ENCODE measurements at places on chromosomes 13 and 19. TPM values are rescaled to one million over a fixed set of nuclear protein-coding genes. Genes with fewer than 3 reads are reported as not detected.

SPACA4 gene
- 6.0 TPM for total RNA-seq

MEDAG gene
- total RNA-seq: 13.0 TPM

DHDH gene
- total RNA-seq: 4.6 TPM

ATP8B3 gene
- 0.18 TPM for total RNA-seq

CATSPERD gene
- 1.4 TPM for total RNA-seq

PTH2 gene
- not detected for total RNA-seq

OR10H1 gene
- total RNA-seq: 0.64 TPM

MAP4K1 gene
- 1.6 TPM for total RNA-seq

ZNF20 gene
- total RNA-seq: 6.0 TPM

DNA sequence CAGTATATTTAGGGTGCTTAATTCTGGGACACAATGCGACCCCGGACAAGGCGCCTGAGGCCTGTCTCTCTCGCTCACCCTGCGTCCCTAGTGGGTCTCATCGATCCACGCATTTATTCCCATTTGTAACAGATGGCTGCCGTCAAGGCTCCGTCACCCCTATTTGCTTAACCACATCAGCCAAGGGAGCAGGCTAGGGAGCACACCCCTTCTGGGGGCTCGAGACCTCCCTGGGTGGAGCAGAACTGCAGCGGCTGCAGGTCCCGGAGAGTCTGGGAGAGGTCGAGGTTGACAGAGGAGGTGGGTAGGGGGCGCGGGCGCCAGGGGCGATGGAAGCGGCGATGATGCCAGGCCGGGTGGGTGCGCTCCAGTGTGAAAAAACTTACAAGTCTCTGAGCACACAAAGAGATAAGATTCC, 507 bp downstream of the ALG5 start:
- H3K4me1 ChIP-seq: peaks cover 3% of the 10 kb centered on the region
- peak overlapping the region; percentile 60 for H3K27ac ChIP-seq
- H3K27me3 ChIP-seq: no peaks in the 10 kb centered on the region

DNA sequence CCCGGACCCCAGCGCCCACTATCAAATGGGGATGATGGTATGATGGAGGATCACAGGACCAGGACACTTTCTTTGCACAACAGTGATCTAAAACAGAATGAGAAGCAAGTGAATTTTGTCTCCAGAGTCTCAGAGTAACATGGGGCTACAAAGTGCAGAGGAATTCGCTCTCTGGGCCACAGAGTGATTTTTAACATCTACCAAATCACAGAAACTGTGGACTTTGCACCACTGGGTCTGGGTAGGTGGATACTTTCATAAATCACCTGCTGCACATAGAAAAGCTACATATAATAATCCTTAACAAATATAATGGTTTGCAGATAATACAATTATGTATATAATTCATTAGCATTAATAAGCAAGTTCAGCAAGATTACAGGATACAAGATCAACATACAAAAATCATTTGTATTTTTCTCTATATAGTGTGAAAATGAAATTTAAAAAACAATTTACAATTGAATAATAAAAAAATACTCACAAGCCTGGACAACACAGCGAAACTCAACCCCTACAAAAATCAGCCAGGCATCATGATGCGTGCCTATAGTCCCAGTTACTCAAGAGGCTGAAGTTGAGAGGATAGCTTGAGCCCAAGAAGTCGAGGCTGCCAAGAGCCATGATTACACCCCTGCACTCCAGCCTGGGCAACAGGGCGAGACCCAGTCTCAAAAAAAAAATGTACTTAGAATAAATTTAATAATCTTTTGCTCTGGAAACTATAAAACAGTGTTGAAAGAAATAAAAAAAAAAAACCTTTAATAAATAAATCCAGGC, 60.3 kb upstream of the EEF1AKMT1 start:
- no peaks in the 10 kb centered on the region for H3K36me3 ChIP-seq
- no peak overlapping the region for H3K4me3 ChIP-seq
- H3K27ac ChIP-seq: no peak overlapping the region
- H3K27me3 ChIP-seq: no peaks in the 10 kb centered on the region

GRCh38 chr13:41008349-41008980, 10.7 kb downstream of the ELF1 start:
- H3K27ac ChIP-seq: no peak overlapping the region
- H3K4me1 ChIP-seq: no peaks in the 10 kb centered on the region
- H3K36me3 ChIP-seq: no peaks in the 10 kb centered on the region
- H3K27me3 ChIP-seq: no peaks in the 10 kb centered on the region

- no peak overlapping the region for H3K4me3 ChIP-seq
- no peak overlapping the region for H3K27ac ChIP-seq
- DNase-seq: no peak
- no peaks in the 10 kb centered on the region for H3K36me3 ChIP-seq
- no peaks in the 10 kb centered on the region for H3K4me1 ChIP-seq
Observed at GRCh38 chr13:75153834-75154233, 328.1 kb downstream of the TBC1D4 start.

- H3K27ac ChIP-seq: no peak overlapping the region
- H3K27me3 ChIP-seq: no peaks in the 10 kb centered on the region
- no peaks in the 10 kb centered on the region for H3K4me1 ChIP-seq
- H3K4me3 ChIP-seq: no peak overlapping the region
Observed at GRCh38 chr19:1992759-1993260, 22.7 kb downstream of the BTBD2 start.

- no peak overlapping the region for H3K27ac ChIP-seq
- DNase-seq: peak; percentile 35
- H3K4me3 ChIP-seq: peak overlapping the region; percentile 18
Observed at GRCh38 chr19:11673608-11674041, 65.1 kb downstream of the ZNF823 start.

- H3K27ac ChIP-seq: no peak overlapping the region
- no peak for DNase-seq
- no peaks in the 10 kb centered on the region for H3K36me3 ChIP-seq
- H3K4me1 ChIP-seq: no peaks in the 10 kb centered on the region
- H3K4me3 ChIP-seq: no peak overlapping the region
Observed at GRCh38 chr13:97327506-97328221, 105.5 kb downstream of the MBNL2 start.

DNA sequence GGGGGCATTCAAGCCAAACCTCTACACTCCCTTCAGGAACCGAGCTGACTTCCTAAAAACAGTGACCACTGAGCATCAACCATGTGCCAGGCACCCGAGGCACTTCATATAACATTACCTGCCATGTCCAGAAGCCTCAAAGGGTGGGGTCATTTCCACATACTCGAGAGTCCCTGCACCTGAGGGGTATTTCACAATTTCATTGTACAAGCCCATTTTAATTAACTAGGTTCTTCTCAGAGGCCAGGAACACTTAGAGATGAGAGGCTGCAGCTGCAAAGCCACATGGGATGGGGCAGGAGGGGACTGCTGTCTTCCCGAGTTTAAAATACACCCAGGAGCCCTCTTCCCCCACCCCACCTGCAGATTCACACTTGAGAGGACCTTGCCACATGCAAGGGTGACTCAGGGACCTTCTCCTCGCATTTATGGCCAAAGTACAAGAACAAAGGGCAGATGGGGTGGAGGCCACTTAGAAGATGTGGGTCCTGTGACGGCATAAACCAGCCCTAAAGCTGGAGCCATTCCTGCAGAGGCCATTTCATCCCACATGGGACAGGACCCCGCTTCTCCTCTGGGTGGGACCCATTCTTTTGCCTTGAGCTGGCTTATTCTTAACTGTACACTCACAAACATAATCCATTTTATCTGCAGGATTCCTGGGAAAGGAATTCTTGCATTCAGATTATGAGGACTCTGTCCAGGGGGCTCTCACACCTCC, 43.9 kb downstream of the RAB20 start:
- no peak overlapping the region for H3K4me3 ChIP-seq
- no peaks in the 10 kb centered on the region for H3K36me3 ChIP-seq
- H3K4me1 ChIP-seq: no peaks in the 10 kb centered on the region
- no peak overlapping the region for H3K27ac ChIP-seq
- H3K27me3 ChIP-seq: no peaks in the 10 kb centered on the region
- DNase-seq: no peak

GRCh38 chr13:50318887-50319286, 303.6 kb downstream of the KCNRG start:
- H3K27me3 ChIP-seq: no peaks in the 10 kb centered on the region
- no peak for DNase-seq
- H3K4me1 ChIP-seq: no peaks in the 10 kb centered on the region
- H3K27ac ChIP-seq: no peak overlapping the region
- H3K36me3 ChIP-seq: no peaks in the 10 kb centered on the region
- H3K4me3 ChIP-seq: no peak overlapping the region

GRCh38 chr13:32086791-32087441, 55.3 kb downstream of the FRY start:
- DNase-seq: peak; percentile 23
- no peak overlapping the region for H3K4me3 ChIP-seq
- no peaks in the 10 kb centered on the region for H3K4me1 ChIP-seq

DNA sequence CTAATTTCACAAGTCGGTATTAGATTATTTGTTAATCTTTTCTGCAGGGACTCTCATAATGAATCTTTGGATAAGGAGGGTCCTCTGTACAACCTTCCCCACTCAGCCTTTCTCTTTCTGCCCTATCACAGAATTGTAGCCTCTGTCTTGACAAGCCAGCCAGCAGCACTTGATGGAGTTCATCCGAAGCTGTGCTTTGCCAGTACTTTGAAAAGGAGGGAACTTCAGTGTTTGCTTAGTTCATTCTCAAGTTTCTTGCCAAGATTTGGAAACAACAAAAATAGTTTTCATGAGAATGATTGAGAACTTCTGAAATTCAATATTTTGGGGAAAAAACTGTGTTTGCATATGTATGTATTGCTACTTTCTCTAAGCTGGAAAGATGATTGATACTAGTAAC, 69.3 kb upstream of the HMGB1 start:
- H3K27me3 ChIP-seq: no peaks in the 10 kb centered on the region
- H3K36me3 ChIP-seq: no peaks in the 10 kb centered on the region
- no peak overlapping the region for H3K4me3 ChIP-seq
- no peaks in the 10 kb centered on the region for H3K4me1 ChIP-seq

DNA sequence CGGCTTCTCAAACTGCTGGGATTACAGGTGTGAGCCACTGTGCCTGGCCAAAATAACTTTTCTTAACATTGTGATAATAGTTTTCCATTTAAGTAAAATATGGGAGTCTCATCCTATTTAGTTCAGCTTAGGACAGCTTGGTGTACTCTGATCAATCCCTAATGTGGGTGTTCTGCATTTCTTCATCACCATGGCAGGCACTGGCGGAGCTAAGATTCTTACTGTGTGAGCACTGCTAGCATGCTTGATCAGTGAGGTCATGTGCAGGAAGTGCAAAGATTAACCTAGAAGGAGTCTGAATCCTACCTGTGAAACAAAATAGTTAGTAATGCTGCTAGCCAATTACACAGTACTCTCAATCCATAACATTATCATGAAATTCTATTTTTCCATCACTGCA, 1684.2 kb upstream of the SLC10A2 start:
- H3K4me3 ChIP-seq: no peak overlapping the region
- H3K27me3 ChIP-seq: no peaks in the 10 kb centered on the region
- H3K4me1 ChIP-seq: no peaks in the 10 kb centered on the region
- no peak for DNase-seq

DNA sequence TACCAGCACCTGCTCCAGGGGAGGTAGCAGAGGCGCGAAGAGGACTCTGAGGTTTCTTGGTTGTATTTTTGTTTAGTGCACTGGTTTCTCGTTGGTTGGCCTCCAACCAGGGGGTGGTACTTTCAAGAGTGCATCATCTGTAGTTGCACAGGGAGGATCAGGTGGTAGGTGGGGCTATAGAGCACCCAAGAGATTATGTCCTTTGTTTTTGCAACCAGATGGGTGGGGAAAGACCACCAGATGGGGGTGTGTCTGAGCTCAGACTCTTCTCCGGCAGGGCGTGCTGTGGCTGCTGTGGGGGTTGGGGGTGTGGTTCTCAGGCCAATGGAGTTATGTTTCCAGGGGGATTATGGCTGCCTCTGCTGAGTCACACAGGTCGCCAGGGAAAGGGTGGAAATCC, 254.4 kb upstream of the KLF12 start:
- DNase-seq: no peak
- no peaks in the 10 kb centered on the region for H3K36me3 ChIP-seq
- H3K27me3 ChIP-seq: no peaks in the 10 kb centered on the region
- H3K27ac ChIP-seq: no peak overlapping the region

GRCh38 chr13:81686877-81687276, 1346.0 kb upstream of the SPRY2 start:
- no peak for DNase-seq
- no peaks in the 10 kb centered on the region for H3K36me3 ChIP-seq
- H3K4me1 ChIP-seq: no peaks in the 10 kb centered on the region
- no peak overlapping the region for H3K4me3 ChIP-seq

DNA sequence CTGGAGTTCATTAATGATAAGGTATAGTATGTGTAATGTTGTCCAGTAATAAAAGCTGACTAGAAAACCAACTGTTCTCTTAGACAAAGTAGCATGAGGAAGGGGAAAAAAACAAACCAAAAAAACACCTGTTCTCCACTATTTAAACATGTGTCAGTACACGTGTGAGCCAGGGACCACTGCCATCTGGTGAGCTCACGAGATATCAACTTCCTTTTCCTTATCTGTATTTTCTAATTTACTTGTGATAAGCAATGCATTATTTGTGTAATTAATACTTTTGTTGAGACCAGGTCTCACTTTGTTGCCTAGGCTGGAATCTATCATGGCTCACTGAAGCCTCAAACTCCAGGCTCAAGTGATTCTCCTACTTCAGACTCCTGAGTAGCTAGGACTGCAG, 4.3 kb upstream of the SIX5 start:
- no peak for DNase-seq
- no peak overlapping the region for H3K4me3 ChIP-seq
- H3K27me3 ChIP-seq: no peaks in the 10 kb centered on the region

DNA sequence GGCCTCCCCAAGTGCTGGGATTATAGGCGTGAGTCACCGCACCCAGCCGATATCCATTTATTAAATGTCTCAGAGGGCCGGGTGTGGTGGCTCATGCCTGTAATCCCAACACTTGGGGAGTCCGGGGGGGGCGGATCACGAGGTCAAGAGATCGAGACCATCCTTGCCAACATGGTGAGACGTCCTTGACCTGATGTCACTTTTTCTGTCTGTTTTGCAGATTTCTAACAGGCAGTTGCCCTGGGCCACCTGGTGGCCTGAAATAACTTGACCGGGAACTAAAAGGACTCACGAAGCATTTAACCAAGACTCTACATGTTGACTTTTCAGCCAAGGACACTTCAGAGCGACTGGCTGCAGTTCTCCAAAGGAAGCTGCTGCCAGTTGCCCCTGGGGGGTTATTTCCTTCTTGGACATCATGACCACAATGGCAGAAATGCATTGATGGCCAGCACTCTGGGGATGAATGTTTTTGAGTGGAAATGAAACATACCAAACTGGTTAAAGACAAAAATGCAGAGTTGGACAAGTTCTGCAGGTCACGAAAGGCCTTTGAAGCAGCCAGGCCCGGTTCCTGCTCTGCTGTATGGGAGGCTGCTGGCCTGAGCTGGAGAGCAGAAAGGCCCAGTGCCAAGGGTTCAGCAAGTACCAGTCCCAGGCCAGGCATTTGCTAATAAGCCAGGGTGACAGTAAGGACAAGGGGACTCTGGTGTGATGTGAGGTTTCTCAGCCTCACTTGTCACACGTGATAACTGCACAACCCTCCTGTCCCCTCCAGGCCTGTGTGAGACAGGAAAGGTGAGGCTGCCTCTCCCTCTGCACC, 8.3 kb downstream of the ZNF837 start:
- no peaks in the 10 kb centered on the region for H3K36me3 ChIP-seq
- DNase-seq: no peak
- no peak overlapping the region for H3K4me3 ChIP-seq
- H3K27ac ChIP-seq: no peak overlapping the region
- no peaks in the 10 kb centered on the region for H3K4me1 ChIP-seq
- no peaks in the 10 kb centered on the region for H3K27me3 ChIP-seq

GRCh38 chr13:85974608-85975366, 175.6 kb upstream of the SLITRK6 start:
- H3K27me3 ChIP-seq: no peaks in the 10 kb centered on the region
- no peak for DNase-seq
- no peak overlapping the region for H3K27ac ChIP-seq
- H3K4me1 ChIP-seq: no peaks in the 10 kb centered on the region
